ENCODE measurements at places on chromosomes 7 and 10. TPM values are rescaled to one million over a fixed set of nuclear protein-coding genes. Genes with fewer than 3 reads are reported as not detected.

GRCh38 chr7:51732951-51733350 lies 416.3 kb upstream of the COBL start:
- no peak for DNase-seq

Gene MMD2
- total RNA-seq: not detected

DNA sequence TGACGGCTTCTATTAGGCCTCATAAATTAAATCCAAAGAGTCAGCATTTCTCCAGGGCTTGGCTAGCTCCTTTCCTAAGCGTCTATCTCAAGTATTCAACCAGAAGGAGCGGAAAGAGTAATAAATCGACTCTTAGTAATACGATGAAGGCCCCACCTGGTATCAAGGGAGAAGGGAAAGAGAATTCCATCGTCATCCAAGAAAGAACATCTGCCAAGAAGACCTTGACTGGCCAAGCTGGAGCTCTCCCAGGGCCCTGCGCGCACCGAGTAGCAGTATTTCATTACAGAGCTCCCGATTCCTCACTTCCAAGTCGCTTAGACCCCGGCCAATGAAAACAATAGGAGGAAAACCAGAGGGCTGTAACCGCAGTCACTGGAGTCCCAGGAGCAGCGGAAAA lies 178.0 kb upstream of the FRMD4A start:
- DNase-seq: no peak

DNA sequence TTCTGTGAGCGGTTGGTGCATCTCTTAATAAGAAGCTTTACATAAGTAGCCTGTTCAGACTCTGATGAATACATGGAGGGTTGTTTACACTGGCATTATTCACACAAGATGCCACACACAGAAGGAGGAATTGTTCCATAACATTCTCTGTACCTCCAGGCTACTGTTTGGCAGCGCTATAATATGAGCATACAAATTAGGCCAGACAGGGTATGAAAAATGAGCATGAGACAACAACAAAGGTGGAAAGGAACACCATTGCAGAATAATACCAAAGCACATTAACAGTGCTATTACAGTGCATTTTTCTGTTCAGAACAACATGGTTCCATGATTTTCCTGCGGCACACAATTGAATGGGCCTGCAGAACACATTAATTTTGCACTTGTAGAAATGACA lies 417.2 kb upstream of the C7orf33 start:
- no peak for DNase-seq

Gene PDE1C
- total RNA-seq: 13.0 TPM

DNA sequence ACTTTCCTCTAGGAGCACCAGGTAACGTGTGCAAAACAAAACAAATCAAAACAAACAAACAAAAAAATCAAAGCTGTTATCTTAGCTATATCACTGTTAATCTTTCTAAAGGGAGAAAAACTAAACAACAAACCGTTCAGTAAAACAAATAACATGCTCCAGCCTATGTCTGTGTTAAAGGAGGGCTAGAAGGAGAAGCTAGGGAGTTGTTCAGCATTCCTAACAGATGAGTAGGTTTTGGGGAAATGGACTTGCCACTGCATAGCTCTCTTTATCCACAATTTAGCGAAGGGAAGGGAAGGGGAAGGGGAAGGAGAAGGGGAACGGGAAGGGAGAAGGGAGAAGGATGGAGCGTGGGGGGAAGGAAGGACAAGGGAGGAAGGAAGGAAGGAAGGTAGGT lies 134.2 kb upstream of the AKR1E2 start:
- DNase-seq: no peak

DNA sequence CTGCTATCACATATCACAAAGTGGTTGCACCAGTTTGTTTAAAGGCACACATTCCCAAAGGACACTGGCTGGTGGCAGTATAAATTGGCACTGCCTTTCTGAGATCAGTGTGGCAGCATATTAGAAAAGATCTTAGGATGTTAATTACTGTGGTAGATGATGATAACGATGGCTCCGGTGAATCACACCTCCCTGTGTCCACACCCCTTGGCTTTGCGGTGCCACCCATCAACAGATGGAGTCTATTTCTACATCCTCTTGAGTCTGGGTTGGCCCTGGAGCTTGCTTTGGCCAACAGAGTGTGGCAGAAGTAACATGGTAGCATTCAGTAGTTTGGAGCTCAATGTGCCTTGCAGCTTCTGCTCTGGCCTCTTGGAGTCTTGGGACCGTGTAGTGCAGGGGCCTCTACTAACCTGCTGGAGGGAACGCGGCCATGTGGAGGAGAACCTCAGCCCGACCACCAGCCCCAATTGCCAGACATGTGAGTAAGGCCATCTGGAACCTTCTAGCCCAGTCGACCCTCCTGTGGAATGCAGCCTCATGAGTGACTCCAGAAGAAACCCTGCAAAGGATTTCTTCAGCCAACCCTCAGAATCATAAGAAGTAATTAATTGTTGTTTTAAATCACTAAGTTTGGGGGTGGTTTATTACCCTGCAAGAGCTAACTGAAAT lies 27.2 kb upstream of the PLEKHA1 start:
- DNase-seq: no peak

Gene ACTL6B
- not detected for total RNA-seq

DNA sequence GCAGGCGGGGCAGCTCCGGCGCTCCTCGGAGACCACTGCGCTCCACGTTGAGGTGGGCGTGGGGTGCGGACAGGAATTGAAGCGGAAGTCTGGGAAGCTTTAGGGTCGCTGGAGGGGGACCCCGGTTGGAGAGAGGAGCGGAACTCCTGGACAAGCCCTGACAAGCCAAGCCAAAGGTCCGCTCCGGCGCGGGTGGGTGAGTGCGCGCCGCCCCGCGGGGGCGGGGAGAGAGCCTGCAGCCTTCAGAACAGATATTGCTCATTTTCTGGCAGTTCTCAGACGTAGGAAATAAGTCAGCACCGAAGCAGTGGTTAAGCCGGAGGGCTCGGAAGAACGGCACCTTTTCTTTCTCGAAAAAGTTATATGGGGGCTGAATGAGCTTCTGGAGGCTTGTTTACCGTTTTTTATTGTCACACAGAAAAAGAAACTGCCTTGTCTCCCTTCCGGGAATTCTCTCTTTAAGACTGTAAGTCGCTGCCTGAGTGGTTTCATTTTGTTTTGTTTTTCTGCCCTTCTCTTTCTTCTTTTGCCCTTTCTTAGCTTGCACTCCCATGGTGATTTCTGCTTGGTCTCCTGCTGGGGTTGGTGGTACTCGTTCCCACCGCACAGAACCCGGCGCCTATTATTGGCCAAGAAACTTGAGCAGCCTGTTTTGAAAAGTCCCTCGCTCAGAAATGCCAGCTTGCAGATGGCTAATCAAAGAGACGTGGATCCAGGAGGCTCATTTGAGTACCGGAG lies 732 bp downstream of the FAS start:
- DNase-seq: peak; percentile 87

DNA sequence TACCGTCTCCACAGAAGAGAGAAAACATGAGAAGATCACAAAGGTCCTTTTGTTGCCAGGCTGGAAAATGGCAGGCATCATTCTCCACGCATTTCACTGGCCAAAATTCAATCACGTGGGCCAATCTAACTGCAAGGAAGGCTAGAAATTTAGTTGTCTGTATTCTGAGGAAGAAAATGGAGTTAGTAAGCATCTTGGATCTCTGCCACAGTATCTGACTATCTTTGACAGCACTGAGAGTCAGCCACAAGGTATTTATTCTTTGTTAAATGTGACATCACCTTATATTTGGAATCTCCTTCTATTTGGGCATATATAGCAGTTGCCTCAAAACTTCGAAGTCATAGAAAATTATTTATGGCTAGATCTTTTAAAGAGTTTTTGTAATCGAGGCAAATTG lies 213.9 kb downstream of the NSUN6 start:
- no peak for DNase-seq

- DNase-seq: peak; percentile 46
These were observed 363.4 kb upstream of the MKI67 start for GRCh38 chr10:128489324-128490247.

- DNase-seq: no peak
These were observed 113.9 kb downstream of the ABLIM1 start for GRCh38 chr10:114544045-114544659.

GRCh38 chr7:116505278-116505677 lies 5.7 kb downstream of the CAV2 start:
- no peak for DNase-seq

Gene IFIT2
- 47.2 TPM for total RNA-seq

Gene ADRA2A
- total RNA-seq: 4.9 TPM

- DNase-seq: no peak
These were observed 88.4 kb downstream of the KIAA1549 start for GRCh38 chr7:138892812-138893211.

Gene CLEC5A
- 10.6 TPM for total RNA-seq

DNA sequence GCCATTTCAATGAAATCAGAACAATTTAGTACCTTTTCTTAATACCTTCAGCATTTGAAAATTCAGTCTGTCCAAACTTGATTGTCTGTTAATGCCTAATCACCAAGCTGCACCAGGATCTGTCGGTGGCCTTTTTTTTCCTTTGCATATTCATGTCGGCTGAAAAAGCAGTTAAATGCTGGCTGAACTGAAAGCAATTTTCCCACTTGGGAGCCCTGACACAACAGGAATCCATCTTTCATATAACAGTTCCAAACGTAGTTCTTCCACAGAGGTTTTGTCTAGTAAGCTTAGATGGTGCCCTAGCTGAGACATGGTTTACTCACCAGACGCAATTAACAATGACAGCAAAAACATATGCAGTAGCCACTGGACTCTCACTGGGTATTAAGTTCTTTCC lies 83.6 kb upstream of the CHCHD3 start:
- DNase-seq: no peak

GRCh38 chr10:28719789-28720436 lies 42.6 kb downstream of the BAMBI start:
- DNase-seq: no peak

Gene CACNA2D1
- total RNA-seq: 10.3 TPM

Gene TMEM176B
- 68.2 TPM for total RNA-seq

Gene ITPRID1
- total RNA-seq: not detected

- DNase-seq: no peak
These were observed 9.3 kb downstream of the TMEM248 start for GRCh38 chr7:66930341-66930740.

Gene GPR26
- total RNA-seq: not detected

DNA sequence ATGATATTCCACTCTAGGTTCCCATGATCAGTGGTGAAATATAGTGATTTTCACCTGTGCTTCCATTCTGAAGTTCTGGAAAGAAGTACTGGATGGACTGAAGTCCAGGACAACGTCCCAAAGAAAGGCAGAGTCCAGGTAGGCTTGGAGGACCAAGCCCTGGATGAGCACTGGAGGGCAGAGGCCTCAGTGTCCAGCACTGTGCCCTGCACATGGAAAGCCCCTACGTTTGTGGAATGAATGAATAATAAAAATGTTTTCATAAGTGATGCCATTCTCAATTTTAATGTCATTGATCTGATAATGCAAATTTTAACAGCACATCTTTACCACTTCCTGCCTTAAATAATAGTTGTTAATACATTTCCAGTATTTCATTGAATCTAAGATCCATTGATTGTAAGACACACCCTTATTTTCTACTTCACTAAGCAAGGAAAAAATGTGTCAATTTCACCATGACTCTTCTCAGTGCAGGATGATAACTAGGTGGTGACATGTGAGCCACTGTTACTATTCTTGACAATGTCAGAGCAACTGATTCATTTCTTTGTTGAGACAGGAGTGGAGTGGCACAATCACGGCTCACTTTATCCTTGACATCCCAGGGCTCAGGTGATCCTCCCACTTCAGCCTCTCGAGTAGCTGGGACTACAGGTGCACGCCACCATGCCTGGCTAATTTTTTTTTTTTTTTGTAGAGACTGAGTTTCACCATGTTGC lies 35.2 kb downstream of the ZNF783 start:
- no peak for DNase-seq

DNA sequence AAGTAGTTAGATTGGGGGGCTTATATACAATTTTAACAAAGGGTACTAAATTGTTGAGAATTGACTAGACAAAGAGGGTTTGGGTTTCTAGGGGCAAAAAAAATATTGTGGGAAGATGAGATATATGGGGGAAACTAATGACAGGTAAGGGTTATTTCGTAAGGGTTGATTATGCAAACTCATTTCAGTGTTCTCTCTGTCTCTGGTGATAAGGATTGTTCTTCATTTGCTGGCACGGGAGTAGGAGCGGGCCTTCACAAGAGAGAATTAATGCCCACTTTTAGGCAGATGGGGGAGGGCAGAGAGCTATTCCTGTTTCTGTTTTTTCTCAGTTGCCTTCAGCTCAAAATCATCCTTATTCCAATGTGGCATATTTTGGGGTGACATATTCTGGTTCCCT lies 258.4 kb downstream of the EXOC4 start:
- no peak for DNase-seq

DNA sequence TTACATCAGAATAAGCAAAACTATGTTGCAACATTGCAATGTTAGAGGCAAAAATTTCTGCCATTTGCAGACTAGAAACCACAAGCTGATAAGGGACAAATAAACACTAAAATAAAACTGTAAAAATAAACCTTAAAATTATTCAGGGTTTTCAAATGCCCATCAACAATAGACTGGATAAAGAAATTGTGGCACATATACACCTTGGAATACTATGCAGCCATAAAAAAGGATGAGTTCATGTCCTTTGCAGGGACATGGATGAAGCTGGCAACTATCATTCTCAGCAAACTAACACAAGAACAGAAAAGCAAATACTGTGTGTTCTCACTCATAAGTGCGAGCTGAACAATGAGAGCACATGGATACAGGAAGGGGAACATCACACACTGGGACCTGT lies 385.0 kb downstream of the PHF14 start:
- DNase-seq: no peak

Gene SNCG
- 17.2 TPM for total RNA-seq

- DNase-seq: no peak
These were observed 59.4 kb downstream of the GCC1 start for GRCh38 chr7:127525866-127526480.

GRCh38 chr10:120580918-120581895 lies 124.2 kb downstream of the PLPP4 start:
- no peak for DNase-seq

Gene CCDC3
- 10.2 TPM for total RNA-seq

GRCh38 chr7:138992052-138992531 lies 10.9 kb upstream of the KIAA1549 start:
- no peak for DNase-seq

Gene MYH16
- total RNA-seq: not detected

Gene TAS2R39
- total RNA-seq: not detected

DNA sequence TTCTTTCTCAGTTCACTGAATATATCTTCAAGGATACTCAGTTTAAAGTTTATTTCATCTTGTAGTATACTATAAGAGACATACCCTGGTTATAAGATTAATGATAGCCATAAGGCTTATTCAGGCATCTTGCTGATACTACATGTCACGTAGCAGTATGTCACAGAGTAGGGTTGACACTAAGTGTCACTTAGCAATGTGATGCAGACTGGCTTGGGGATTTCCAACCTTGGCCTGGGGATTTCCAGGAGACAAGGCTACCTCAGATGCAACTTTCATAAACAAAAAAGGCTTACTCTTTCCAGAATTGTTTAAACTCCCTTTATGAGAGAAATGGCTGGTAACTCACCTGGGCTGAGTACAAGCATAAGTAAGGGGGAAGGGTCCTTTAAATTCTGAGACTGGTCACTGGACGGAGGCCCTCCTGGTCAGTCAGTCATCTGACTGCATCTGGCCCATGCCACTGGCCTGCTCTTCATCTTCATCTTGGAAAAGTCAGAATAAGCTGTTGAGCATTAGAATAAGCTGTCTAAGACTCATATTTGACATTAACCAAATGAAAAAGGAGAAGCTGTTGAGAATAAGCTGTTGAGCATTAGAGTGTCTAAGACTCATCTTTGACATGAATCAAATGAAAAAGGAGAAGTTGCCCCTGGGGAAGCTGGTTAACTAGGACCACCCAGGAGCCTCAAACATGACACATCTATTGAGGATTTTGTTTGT lies 9.5 kb downstream of the SLC13A1 start:
- DNase-seq: no peak

Gene PDLIM1
- 190 TPM for total RNA-seq

Gene ZNF425
- total RNA-seq: 1.4 TPM

GRCh38 chr10:56068040-56068439 lies 293.0 kb downstream of the ZWINT start:
- no peak for DNase-seq
